Activated T-helper 1 cell treated with anti-CD3 and anti-CD28 coated beads, Interleukin-2, amount 50 U/mL, for 16 hours (primary cell): ENCODE measurements at places on chromosomes 5 and 9.

GRCh38 chr9:92635760-92636159, 34.2 kb downstream of the IPPK start:
- no peak for DNase-seq

- no peak for DNase-seq
These were observed 289.3 kb downstream of the FANCC start for GRCh38 chr9:95027914-95028852.

- no peak for DNase-seq
These were observed 13.8 kb downstream of the CD74 start for GRCh38 chr5:150398722-150399523.

GRCh38 chr5:75235711-75236110, 967 bp downstream of the ANKRD31 start:
- DNase-seq: no peak

GRCh38 chr9:134286471-134287245, 39.6 kb upstream of the RXRA start:
- no peak for DNase-seq

- no peak for DNase-seq
These were observed 114.6 kb downstream of the FAM170A start for GRCh38 chr5:119743927-119744326.

GRCh38 chr5:155381654-155382053, 368.1 kb downstream of the KIF4B start:
- DNase-seq: no peak

- DNase-seq: no peak
These were observed 80.0 kb upstream of the OTULINL start for GRCh38 chr5:14501353-14502293.

- DNase-seq: no peak
These were observed 255.5 kb downstream of the PBX3 start for GRCh38 chr9:126002476-126003350.

- no peak for DNase-seq
These were observed 854.3 kb upstream of the DMAC1 start for GRCh38 chr9:8653855-8654254.

- no peak for DNase-seq
These were observed 217.6 kb upstream of the DMRTA1 start for GRCh38 chr9:22229069-22229468.

DNA sequence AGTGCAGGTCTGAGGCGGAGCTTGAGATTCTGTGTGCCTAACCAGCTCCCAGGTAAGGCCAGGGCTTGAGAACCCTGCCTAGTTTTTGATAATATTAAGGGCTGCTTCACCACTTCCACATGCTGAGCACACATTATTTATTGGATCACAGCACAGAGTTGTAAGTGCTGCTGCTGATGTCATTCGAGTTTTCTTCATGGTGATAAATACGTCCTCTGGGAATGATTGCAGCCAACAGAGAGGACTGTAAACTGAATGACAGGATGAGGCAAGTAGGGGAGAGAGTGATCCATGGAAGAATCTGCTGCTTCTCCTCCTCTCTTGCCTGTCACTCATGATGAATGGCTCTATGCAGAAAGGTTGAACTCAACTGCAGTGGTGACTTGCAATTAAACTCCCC, 77.9 kb upstream of the VPS13A start:
- DNase-seq: no peak

DNA sequence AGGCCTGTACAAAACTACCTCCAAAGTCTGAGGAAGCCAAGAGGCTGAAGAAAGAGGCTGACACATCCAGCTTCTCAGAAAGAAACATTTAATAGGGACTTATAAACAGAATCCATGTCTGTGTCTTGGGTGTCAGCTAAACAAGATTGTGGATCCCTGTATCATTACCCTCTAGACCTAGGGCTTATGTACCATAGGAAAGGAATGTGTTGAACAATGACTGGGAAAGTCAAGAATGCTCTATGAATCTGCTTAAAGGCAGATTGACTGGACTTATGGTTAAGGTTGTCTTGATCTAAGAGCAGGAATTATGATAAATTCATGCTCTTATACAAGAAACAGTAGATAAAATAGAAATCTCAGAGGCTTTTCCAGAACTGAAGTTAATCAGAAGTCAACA, 335.7 kb upstream of the RPS23 start:
- DNase-seq: no peak

GRCh38 chr9:130934702-130935647, 4.1 kb downstream of the FIBCD1 start:
- no peak for DNase-seq

DNA sequence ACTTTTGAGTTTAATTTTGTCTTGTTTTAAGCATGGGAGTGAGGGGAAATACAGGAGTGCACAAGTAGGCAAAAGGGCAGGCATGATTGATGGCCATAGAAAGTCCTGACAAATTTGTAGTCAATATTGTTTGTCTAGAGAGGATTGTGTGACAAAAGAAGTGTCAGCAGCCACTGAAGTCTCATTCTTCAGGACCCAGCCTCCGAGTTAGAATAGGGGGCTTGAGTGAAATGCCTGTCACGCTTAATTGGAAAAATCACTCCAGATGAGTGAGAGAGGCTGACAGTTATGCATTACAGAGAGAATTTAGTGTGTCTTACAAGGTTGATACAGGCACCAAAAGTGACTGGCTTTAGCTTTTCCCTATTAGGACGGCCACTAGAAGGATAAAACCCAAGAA, 81.9 kb upstream of the RPS23 start:
- no peak for DNase-seq

GRCh38 chr9:16119261-16120230, 566.7 kb downstream of the CCDC171 start:
- no peak for DNase-seq

GRCh38 chr9:20623748-20624124, 1.4 kb upstream of the MLLT3 start:
- DNase-seq: no peak

- DNase-seq: no peak
These were observed 858 bp upstream of the SOWAHA start for GRCh38 chr5:132812123-132812765.

GRCh38 chr9:95971815-95972214, 96.3 kb downstream of the ERCC6L2 start:
- DNase-seq: no peak

DNA sequence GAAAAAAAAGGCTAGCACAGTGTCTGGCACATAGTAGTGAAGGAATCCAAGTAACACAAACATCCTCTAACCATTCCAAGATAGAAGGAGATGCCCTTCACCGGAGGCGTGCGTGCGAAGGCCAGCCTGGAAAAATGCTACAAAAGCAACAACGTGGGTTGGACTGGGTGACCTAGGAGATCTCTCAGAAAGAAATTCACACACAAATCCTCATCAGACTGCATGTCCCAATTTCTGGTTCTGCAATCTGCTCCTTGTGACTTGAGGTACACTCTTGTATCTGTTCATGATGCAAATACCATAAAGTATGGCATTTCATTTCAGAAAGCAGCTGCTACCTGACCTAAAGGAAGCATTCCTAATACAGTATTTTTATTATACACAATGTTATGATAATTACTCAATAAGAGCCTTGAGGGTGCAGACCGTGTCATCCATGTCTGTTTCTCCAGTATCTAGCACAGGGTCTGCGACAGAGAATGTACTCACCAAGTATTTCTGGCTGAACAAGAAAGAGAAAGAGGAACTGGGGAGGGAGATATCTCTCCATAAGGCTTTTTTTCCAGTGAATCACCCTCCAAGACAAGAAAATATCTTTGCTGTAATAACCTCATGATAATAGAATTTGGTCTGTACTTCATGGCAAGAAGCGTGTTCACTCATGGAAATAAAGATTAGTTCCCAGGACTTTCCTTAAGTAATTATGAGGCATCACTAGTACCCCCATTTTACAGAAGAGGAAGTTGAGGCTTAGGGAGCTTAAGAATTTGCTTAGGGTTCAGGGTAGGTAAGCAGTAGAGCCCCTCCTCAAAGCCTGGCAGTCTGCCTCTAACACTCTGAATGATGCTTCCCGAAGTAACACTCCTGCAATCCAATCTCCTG, 138.3 kb downstream of the CDK5RAP2 start:
- DNase-seq: no peak
